Head of caudate nucleus (tissue), 42 donors: ENCODE measurements at places on chromosomes 11 and 22.

- DNase-seq: no peak
Measured at GRCh38 chr11:111531136-111531535, 9.4 kb upstream of the LAYN start.

DNA sequence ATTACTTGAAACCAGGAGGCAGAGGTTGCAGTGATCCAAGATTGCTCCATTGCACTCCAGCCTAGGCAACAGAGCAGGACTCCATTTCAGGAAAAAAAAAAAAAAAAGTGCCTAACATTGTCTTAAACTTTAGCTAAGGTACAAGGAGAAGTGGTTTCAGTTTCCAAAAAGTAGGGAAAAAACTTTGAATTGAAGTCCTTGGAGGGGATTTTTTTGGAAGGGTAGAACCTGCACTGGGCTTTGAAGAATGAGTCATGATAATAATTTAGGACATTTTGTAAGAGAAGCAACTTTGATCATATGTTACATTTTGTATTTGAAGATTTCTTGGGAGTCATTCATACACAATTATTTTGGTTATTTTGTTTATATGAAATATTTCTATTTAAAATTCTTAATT, 31.8 kb upstream of the HIPK3 start:
- no peak for DNase-seq

- DNase-seq: no peak
Measured at GRCh38 chr22:26624803-26625202, 3.0 kb downstream of the CRYBA4 start.

DNA sequence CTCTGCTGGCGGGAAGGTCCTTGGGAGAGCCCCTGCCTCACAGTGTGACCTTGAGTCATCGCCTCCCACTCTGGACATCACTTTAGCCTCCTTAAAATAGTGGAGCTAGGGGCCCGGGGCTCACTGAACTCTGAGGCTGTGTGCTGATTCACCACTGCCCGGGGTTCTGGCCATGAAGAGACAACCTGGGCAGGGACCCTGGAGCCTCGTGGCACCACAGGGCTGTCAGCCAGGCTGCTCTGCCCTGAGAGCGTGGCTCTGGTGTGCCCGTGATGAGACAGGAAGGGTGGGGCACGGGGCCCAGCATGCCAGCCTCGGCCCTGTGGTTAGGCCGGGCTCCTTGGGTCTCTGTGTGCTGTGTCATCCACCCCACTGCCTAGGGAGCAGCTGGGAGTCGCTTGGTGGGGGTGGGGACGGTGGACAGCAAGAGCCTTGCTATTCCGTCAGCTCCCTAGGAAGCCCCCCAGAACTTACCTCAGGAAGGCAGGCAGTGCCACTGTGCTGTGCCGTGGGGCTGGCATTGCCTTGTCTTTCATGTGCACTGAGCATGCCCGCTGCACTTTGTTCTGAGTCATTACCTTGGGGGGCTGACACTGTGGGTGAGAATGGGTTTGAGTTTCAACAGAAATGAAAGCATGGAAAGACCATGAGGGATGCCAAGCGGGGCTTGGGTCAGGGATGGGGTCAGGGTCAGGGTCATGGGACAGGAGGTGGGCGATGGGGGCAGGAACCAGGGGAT, 31.7 kb downstream of the TPCN2 start:
- DNase-seq: no peak

DNA sequence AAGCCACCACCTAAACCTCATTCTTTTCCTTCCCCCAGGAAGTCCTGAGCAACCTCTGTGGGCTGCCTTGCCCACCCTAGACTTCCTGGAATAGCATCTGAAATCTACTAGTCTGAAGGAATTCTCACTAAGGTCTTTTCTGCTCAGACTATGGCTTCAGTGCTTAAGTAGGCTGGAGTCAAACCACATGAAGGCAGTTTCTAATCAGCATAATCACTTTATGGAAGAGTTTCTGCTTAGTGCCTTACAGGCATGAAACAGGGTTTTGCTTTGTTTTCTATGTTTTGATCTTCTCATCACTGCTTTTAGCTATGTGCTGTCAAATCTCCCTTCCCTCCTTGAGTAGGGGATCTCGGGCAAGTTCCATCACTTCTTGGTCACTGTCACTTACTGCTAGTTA, 117.7 kb downstream of the WT1 start:
- DNase-seq: no peak
